ENCODE measurements at places on chromosomes 13 and 19.

GRCh38 chr13:106987427-106987785 is 419.5 kb upstream of the ARGLU1 start:
- no peak for DNase-seq

- no peak for DNase-seq
Observed at GRCh38 chr19:12750851-12751250, 740 bp upstream of the BEST2 start.

DNA sequence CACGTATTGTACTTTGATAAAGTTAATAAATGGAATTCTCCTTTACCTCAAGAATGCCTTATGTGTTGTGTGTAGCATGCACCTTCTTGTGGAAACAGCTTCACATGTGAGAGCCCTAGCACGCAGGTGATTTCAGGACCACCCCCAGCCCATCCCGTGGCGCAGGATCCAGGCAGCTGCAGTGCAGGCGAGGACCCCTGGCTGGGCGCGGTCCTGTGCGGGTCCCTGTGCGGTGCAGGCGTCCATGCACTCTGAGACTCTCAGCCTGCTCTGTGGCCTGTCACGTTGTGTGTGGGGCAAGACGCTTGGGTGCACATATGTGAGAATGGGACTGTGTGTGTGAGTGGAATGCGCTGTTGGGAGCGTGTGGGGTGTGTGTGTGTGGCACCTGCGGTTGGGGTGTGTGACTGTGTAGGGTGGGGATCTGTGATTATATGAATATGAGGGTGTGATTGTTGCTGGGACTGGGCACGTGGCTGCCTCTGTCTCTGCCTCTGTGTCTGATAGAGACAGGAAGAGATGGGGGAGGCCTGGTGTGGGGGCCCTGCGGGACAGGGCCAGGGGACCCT is 30.8 kb downstream of the WTIP start:
- no peak for DNase-seq

DNA sequence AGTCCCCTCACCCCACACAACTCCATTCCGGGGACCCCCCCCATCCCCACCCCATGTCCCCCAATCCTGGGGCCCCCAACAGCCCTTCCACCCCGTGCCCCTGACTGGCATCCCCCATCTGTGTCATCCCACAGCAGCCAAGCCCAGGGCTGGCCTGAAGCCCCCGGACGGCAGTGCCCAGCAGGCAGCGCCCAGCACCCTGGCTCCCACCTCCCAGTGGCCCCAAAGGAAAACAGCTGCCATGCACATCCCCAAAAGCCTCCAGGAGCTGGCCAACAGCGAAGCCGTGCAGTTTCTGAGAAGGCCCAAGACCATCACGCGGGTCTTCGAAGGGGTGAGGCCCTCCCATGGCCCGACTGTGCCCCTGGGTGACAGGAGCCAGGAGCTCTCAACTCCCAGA is 1.4 kb downstream of the SYNGR4 start:
- no peak for DNase-seq

DNA sequence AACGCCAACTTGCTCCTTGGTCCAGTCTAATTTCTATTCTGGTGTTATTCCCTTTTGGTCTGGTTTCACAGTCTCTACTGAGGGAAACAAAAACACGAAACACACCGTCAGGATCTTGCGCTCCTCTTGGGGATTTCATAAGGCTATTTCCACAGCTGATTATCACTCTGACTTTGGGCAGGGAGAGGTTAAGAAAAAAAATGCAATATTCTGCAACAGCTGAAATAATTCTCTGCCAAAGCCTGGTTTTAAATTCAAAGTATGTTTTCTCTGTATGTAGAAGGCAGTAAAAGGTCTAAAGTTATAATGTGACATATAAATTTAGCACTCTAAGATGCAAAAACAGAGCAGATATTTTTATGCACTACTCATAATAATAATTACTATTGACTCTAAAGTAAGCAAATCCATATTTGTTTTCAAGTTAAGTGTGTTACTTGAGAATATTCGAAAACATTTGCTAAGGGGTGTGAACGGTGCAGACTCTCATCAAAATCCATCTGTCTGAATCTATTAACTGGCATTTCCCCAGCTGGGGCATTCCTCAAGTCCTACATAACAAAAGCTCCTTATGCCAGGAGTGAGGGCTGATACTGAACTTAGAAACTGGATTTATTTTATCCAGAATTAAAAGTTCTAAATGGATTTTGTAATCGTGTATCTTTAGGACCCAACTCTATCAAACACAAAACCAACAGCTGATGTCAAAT is 38.4 kb upstream of the STARD13 start:
- no peak for DNase-seq

- DNase-seq: no peak
Observed at GRCh38 chr19:54172471-54173358, at the start of gene TMC4. Gene TMC4, minus strand, starts transcription at chr19:54173160. Its CDS starts 43 bp downstream, at chr19:54173117.
